Astrocyte of the spinal cord (primary cell): ENCODE measurements at places on chromosomes 3 and 15.

DNA sequence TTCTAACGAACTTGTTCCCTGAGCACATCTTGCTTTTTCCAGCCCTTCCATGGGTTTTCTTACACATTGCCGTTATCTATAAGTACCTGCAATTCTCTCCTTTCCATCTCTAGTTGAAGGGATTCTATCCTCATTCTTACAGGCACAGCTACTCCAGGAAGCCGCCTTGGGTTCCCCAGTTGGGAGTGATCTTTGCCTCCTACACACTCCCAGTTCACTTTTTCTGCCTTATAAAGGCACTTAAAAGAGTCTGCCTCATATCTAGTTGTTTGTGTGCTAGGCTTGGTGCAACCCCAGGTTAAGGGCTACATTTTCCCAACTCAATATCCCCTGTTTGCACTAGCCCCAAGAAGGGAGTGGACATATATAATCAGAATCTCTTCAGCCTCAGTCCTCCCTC lies 44.0 kb upstream of the IREB2 start:
- no peak for DNase-seq

GRCh38 chr3:174613173-174613572 lies 246.0 kb upstream of the NAALADL2 start:
- no peak for DNase-seq

- DNase-seq = no peak
These were observed 3.0 kb downstream of the DUOXA1 start for GRCh38 chr15:45126535-45127158.

GRCh38 chr3:18556001-18556408 lies 130.9 kb upstream of the SATB1 start:
- no peak for DNase-seq

DNA sequence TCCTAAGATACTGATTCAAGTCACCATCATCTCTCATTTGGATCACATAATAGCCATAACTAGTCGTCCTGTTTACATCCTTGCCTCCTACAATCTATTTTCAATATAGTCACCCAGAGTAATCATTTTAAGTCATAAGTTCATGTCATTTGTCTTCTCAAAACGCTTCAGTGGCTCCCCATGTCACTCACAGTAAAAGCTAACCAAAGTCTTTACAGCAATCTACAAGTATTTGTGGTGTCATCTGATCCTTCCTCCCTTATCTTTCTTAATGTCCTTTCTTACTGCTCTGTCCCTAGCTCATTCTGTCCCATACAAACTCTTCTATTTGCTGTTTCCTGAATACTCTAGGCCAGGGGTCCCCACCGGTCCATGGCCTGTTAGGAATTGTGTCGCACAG lies 28.8 kb downstream of the GBE1 start:
- DNase-seq = no peak

- no peak for DNase-seq
These were observed 45.7 kb downstream of the EXOG start for GRCh38 chr3:38541806-38542205.

- DNase-seq = no peak
These were observed 169.3 kb downstream of the DPH6 start for GRCh38 chr15:35376707-35377106.

DNA sequence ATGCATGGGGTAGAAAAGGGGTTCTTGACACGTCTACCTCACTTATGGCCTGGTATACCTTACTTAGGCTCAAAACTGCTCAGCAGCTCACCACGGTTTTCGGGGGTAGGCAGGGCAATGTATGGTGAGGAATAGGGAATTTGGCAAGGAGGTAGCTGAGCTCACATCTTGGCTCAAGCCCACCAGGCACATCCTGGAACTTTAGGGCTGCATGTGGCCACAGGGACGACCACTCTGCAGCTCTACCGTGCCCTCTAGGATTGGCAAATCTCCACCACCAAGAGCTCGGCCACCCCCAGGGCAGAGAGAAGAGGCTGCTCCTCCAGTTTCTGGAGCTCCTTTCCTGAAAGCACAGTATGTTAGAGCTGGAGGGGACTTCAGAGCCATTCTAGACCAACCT lies 69.7 kb downstream of the MRPL46 start:
- DNase-seq = no peak

DNA sequence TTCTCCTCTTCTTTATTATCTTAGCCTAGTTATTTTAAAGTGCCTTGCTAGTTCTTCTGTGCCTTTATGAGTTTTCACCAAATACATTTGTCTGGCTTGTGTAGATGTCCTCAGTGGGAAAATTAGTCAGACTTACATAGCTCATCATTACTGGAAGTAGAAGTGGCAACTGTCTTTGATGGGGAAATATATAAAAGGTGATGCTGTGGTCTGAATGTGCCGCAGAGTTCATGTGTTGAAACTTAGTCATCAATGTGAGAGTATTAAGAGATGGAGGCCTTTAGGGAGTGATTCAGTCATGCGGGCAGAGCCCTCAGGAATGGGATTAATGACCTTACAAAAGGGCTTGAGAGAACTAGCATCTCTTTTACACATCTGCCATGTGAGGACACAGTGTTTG lies 6.4 kb upstream of the ERICH6 start:
- DNase-seq = peak; percentile 70

- no peak for DNase-seq
These were observed 393.3 kb downstream of the TBC1D5 start for GRCh38 chr3:17349093-17349492.

DNA sequence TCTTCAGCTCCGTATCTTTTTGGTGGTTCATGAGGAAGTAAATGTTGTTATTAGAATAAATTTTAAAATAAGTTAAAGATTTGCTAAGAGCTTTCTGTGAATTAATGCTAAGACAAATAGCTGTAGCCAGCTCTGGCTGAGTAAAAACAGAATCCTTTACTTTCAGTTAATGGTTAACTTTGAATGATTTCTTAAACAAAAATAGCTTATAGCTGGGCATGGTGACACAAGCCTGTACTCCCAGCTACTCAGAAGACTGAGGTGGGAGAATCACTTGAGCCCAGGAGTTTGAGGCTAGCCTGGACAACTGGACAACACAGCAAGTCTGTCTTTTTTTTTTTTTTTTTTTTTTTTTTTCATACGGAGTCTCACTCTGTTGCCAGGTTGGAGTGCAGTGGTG lies 25.0 kb downstream of the TCAIM start:
- no peak for DNase-seq

GRCh38 chr3:155179437-155179827 lies 99.3 kb downstream of the MME start:
- no peak for DNase-seq

DNA sequence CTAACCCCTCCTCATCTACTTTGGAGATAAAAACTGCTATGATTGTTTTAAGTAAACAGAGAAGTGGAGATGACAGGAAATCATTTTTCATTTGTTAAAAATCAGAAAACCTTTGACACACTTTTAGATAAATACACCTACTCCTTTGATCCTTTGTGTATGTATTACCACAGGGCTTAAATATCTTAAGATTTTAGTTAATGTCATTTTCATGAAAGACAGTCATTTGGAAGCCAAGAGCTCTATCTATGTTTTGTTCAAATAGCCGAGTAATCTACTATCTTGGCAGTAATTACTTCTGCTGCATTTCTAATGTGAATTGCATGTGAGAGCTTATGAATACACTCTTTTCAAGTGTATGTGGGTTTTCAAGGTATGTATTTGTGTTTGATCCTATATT lies 2.0 kb downstream of the ARPP21 start:
- no peak for DNase-seq

GRCh38 chr15:34055868-34056595 lies 17.0 kb upstream of the AVEN start:
- peak; percentile 75 for DNase-seq
